ENCODE measurements at places on chromosomes 2 and 18.

DNA sequence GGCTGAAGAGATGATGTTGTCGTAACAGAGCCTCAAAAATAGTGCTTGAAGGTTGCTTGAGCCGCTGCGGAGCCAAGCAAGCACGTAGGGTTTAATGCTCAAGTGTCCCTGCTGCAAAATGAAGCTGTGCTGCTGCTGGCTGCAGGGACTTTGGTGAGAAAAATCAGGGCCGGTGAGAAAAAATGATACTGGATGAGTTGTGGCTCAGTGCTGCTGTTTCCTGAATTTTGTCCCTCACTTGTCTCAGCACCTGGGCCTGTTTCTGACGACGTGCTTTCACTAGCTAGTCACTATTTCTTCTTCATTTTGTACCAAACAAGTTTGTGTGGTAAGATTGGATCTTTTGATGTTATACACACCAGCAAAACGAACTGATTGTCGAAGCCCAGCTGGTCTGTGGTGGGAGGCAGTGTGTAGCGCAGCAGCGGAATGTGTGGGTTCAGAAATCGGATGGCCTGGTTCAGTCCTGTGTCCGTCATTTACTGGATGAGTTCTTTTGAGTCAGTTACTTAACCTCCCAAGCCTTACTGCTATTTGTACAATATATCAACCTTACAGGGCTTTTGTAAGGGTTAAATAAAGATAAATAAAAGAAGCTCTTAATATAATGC lies 172.8 kb upstream of the FOSL2 start:
- DNase-seq: no peak

- DNase-seq: no peak
Measured at GRCh38 chr2:146598791-146599190, 1246.0 kb upstream of the ACVR2A start.

- DNase-seq: no peak
Measured at GRCh38 chr2:69271831-69272257, 115.2 kb downstream of the GFPT1 start.

DNA sequence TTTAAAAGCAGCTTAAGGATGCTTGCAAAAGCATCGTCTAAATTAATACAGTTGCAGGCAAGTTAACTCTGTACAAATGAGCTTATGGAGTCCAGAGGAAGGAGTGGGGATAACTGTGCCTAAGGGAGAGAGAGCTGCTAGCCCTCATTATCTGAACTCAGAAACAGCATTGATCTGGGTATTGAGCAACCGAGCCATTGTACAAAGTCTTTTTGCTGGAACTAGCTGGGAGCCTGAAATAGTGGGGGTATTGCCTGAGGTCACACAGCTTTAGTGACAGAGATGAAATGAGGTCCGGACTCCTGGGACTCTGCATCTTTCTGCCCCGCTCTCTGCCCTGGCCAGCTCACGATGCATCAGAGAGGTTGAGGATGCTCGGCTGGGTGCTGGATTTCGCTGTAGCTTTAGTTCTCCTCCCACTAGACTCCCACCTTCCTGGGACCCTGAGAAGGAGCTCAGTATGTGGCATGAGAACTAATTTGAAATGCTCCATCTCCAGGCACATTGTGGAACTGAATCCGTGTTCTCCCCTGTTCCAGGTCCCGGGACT lies 67.5 kb upstream of the ATG16L1 start:
- DNase-seq: no peak

DNA sequence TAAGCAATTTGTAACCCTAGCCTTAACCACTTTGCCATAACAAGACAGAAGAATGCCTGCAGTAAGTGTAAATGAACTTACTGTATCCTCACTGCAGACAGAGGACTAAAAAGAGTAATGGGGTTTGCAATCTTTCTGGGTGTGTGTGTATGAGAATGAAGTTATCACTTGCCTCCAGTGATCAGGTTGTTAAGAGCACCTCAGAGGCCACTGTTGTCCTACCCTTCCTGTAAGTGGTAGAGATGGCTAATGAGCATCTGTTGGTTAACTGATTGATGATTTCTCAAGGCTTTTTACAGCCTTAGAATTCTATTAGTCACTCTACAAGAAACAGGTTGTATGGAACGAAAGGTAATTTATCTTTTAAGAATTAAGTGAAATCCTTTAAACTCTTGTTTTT lies 27.6 kb upstream of the GTF2A1L start:
- DNase-seq: no peak

DNA sequence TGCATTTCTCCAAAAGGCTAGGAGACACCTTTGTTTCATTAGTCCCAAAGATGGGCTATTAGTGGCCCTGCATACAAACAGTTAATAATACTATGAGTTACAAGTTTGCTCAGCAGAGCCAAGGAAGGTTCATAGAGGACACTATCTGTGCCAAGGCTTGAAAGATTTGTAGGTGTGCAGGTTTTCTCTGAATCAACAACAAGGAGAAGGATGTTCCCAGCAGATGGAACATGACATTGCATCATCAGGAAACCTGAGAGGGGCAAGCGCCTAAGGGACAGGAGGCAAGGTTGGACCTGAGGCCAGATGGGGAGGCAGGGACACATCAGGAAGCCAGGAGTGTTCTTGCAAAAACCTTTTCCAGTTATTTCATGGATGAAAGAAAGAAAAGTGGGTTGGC lies 35.4 kb upstream of the STK17B start:
- DNase-seq: no peak

GRCh38 chr2:6919901-6920742 lies 2.9 kb downstream of the RNF144A start:
- DNase-seq: no peak

DNA sequence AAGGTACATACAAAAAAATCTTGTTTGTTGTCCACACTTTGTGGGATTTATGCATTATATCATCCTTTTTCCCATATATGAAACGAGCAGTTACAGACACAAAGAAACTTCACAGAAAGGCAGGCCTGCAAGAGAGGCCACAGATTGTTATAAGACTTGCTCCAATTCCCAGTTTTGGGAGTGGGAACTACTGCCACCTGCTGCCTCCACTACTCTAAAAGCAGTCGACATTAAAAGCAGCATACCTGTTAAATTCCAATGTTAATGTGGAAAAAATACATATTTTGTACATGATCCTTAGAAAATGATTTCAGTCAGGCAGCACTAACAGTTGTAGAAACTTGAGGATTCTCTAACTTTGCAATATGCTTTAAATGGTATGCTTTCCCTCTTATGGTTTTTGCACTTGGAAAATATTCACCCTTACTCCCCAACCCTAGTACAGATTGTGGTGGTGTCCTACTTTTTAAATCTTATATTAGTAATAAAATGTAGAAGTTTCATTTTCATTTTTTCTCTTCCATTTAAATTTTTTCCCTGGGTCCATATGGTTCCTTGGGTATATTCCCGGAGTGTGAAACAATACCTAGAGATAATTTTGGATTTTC lies 37.9 kb downstream of the SLC38A11 start:
- DNase-seq: no peak

GRCh38 chr2:157190151-157190550 lies 67.4 kb upstream of the GALNT5 start:
- no peak for DNase-seq

DNA sequence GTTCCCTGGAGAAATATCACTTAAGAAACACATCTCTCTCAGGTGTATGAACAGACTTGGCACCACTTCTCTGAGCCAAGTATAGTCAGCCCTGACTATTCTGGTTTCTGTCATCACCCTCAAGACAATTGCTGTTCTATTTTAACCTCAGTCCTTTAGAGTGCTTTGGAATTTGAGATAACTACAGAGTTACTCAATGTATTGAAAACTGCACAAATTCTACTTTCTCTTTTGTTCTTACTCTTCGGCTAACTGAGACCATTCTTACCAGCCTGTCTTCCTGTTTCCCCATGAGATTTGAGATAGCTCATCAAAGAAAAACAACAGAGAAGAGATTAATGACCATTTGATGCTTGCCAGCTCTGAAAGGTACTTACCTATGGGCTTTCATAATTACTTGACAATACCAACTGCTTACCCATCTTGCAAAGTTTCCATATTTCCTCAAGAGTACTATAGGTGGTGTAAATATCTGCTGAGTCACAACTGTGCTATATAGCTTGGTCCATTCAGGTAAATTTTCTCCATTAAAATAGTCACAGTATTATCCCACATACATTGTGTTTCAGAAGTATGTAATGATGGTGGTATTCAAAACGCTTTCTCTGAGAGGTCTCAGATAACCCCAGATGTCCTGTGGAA lies 467.5 kb upstream of the CHST9 start:
- DNase-seq: no peak

All from NCI-H2081 (cell line).